ENCODE measurements at places on chromosomes 1 and 21. TPM values are rescaled to one million over a fixed set of nuclear protein-coding genes. Genes with fewer than 3 reads are reported as not detected.

GRCh38 chr1:1430114-1430982 is 5.1 kb upstream of the VWA1 start:
- DNase-seq = peak; percentile 95

DNA sequence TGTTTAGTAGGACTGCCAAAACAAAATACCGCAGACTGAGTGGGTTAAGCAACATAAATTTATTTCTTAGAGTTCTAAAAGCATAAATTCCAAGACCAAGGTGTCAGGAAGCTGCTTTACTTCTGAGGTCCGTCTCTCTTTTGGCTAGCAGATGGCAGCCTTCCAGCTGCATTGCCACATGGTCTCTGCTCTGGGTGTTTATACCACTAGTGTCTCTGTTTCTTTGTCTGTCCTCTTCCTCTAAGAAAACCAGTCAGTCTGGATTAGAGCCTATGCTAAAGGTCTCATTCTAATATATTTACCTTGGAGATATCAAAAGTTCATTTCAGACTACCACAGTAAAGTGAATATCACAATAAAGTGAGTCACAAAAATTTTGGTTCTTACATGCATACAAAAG is 519.8 kb downstream of the COL11A1 start:
- DNase-seq = peak; percentile 3

DNA sequence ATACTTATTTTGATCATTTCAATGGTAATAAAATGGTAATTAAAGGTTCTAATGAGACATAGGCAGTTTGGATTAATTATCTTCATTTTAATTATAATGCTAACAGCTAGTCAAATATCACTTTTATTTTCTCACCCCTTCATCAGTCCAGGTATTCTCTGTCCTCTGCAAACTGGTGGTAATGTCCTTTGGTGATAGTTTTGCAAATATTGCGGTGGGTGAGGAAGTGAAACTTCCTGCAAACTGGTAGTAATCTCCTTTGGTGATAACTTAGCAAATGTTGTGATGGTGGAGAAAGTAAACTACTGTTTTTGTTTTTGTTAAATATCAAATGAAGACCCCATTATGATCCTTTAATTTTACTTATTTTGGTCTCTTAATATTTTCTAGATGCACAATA is 209.0 kb downstream of the AMY1C start:
- DNase-seq = no peak

GRCh38 chr1:155052439-155053395 is 1.6 kb downstream of the ADAM15 start:
- DNase-seq = peak; percentile 43

The ALPL gene
- 1.2 TPM for total RNA-seq

DNA sequence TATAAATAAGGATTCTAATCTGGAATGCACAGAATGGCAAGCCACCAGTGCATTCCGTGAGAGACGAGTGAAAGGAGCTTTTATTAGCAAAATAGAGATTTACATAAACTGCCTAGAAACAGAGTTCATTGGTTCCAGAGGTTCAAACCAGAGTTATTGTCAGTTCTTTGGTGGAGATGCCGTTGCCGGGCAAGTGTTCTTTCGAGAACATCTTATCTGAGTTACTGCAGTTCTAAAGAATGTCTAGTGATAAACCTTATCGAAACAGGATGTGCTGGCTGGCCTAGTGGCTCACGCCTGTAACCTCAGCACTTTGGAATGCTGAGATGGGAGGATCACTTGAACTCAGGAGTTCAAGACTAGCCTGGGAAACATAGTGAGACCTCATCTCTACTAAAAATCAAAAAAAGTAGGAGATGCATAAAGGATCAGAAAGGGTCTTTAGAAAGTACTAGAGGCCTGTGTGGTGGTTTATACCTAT is 19.9 kb upstream of the EVI5 start:
- DNase-seq = peak; percentile 69

- no peak for DNase-seq
These were observed 7.9 kb downstream of the SLC45A1 start for GRCh38 chr1:8325771-8326170.

The CCDC17 gene
- total RNA-seq = 1.2 TPM

DNA sequence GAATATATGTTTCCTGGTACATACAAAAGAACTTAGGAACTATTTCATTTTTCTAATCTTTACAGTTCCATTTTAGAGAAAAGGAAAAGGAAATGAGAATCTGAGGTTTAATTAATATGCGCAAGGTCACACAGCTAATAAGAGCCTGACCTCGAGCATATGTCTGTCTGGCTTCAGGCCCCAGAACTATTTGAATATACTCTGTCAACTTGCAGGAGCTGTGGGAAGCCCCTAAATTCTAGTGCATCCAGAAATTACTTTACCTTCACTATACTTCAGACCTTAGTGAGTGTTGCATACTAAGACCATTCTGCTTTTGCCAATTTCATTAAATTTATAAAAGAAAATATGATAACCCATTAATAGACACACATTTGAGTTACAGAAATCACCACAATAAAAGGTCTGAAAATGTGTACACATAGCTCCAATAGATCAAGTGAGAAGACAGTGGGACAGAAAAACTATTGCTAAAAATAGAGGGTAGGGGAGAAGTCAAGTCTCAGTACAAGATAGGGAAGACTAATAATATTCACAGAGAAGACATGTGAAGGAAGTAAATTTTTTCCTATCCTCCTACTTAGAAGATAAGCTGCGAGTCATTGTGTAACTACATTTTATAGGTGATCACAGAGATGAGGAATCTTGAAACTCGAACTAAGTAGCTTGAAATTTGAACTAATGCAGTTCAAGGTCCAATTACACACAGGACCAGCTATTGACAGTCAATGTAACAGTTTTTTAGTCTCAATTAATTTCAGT is 3.8 kb downstream of the RGS13 start:
- no peak for DNase-seq

The HSD3B2 gene
- not detected for total RNA-seq

The DENND1B gene
- total RNA-seq = 8.9 TPM

DNA sequence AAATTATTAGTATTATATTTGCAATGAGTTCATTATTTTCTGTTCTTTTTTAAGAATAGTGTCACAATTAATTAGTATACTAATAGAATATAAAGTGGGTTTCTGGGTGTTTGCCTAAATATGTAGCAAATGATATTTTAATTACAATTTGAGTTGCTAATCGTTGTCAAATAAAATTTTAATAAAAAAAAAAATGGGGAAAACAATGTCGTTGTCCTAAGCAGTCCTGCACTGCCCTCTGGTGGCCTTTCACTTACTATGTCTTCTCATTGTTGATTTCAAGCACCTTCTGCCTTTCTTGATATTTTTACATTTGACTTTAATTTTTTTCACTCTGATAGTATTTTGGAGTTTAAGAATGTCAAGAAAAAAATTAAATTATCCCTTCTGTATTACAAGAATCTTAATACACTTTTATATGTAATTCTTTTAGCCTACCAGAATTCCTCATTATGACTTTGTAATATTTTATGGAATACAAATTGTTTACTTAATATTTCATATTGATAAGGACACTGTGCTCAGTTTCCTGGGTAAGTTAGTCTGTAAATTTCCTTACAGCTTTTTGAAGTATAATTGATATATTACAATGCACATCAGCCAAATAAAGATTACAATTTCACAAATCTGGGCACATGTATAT is 104.5 kb upstream of the FMN2 start:
- peak; percentile 39 for DNase-seq

DNA sequence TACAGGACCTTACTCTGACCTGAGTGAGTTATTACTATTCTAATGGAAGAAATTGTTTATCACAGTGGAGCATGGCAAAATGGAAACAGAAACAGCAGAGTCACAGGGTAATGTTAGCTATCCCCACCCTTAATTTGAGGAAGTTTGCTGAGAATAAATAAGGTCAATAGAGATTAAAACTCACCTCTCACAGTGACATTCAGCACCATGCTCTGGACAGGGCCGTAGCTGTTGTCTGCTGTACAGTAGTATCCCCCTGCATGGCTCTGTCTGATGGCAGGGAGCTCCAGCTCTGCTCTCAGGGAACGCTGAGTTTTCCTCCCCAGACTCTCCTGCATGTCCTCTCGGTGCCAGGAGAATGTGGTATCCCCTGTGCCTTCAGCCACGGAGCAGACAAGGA is 11.9 kb downstream of the FCRL4 start:
- no peak for DNase-seq

GRCh38 chr21:43911015-43911934 is 46.3 kb downstream of the AGPAT3 start:
- DNase-seq = no peak

The LEMD1 gene
- not detected for total RNA-seq

DNA sequence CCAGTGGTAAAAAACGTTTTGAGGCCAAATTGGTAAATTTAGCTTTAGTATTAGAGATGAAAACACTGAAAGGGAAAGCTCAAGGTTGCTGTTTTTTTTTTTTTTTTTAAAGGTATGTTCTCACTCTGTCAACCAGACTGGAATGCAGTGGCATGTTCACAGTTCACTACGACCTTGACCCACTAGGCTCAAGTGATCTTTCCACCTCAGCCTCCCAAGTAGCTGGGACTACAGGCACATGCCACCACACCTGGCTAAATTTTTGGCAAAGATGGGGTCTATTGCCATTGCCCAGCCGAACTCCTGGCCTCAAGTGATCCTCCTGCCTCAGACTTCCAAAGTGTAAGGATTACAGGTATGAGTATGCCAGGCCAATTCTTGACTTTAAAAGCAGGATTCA is 18.9 kb downstream of the LRIF1 start:
- no peak for DNase-seq

DNA sequence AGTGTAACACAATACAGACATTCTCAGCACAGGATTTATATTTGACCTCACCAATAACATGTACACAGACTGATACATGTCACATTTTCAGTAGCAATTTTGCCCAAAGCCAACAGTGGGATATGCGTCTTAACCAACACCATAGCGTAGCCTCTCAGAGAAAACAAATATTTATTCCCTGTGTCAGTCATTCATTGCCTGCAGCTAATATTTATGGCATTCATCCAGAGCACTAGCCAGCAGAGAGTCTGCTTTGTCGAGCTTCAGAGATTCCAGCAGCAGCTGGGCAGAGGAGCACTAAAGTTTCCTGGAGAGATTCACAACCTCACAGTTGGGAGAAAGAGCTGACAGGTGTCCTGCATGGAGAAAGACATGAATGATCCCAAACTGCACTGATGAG is 400.7 kb upstream of the DAB1 start:
- peak; percentile 21 for DNase-seq

DNA sequence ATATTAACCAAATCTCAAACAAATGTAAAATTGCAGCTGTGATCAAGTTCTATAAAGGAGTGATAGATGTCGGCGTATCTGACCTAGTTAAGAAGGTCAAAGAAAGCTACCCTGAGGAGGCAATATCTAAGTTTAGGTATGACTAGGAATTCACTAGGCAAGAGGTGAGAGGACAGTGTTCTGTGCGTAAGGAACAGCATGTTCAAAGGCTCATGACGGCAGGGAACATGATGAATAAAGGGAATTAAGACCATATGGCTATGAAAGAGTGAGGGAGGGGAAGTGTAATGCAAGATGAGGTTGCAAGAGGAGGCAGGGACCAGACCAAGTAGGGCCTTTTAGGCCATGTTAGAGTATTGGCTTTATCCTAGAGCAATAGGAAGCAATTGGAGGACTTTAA is 8.6 kb downstream of the LIX1L start:
- no peak for DNase-seq

The TBX19 gene
- 0.80 TPM for total RNA-seq

GRCh38 chr1:63403386-63403785 is 36.0 kb downstream of the ALG6 start:
- DNase-seq = no peak

GRCh38 chr1:116498789-116499628 is 71.8 kb downstream of the CD58 start:
- DNase-seq = peak; percentile 70

- no peak for DNase-seq
These were observed 19.5 kb upstream of the ETV3 start for GRCh38 chr1:157157501-157158190.

DNA sequence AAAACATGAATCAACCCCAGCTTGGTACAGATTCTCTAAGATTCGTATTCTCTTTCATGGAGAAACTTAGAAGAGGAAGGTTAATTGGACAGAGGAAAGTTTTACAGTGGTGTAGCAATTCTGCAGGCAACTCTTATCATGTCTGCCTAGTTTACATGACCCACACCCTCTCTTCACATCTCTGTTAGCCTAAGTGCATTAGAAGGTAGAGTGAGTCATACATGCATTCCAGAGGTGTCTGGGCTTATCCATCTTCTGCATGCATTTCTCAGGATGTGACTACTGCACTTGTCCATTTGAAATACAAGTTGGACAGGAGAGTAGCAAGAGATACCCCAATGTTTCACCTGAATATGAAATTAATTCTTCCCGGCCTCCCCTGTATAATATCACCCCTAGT is 578.4 kb upstream of the NCAM2 start:
- DNase-seq = no peak

- peak; percentile 35 for DNase-seq
These were observed 1.8 kb downstream of the PLEKHO1 start for GRCh38 chr1:150151291-150152181.

GRCh38 chr1:202241376-202242079 is 47.9 kb downstream of the LGR6 start:
- no peak for DNase-seq

DNA sequence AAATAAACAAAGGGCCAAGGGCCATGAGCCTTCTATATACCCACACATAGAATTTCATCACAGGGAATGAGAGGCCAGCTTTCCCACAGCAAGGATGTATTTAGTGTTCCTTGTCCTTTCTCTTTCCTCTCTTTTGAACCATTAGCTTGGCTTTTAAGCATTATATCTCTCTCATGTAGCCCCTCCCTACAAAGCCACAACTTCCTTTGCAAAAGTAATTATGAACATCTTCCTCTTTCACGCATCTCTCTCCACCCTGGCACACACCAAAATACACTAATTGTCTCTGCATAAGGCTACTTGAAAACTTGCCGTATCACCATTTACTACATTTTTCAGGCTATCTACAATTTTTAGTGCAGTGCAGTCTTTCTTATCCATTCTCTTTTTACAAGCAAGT is 1.9 kb upstream of the AK5 start:
- no peak for DNase-seq

DNA sequence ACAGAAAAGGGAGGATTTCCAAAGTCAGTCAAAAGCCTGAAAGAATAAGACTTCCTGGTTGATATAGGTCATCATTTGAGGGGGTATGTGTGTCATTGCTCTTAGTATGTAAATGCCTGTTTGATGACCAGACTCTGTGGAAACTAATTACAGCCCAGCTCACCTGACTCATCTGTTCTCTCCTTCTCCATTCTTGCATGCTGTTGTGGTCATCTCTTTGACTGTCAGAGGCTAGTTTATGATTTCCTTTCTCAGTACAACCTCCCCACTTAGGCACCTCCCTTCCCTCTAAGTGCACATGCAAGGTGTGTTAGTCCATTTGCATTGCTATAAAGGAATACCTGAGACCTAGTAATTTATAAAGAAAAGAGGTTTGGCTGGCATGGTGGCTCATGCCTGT is 2.4 kb upstream of the C1orf116 start:
- DNase-seq = no peak

The HMCN1 gene
- total RNA-seq = 11.6 TPM

- DNase-seq = peak; percentile 21
These were observed 1099.5 kb downstream of the PLA2G4A start for GRCh38 chr1:187928288-187928687.

GRCh38 chr1:108079440-108080025 is 114.6 kb upstream of the VAV3 start:
- no peak for DNase-seq

The BLACAT1 gene
- total RNA-seq = not detected

GRCh38 chr1:43688594-43689000 is 18.7 kb upstream of the ST3GAL3 start:
- DNase-seq = peak; percentile 16
